ENCODE measurements at places on chromosomes 1 and 21.

GRCh38 chr21:42044871-42045495 is 26.1 kb upstream of the UMODL1 start:
- DNase-seq: no peak

DNA sequence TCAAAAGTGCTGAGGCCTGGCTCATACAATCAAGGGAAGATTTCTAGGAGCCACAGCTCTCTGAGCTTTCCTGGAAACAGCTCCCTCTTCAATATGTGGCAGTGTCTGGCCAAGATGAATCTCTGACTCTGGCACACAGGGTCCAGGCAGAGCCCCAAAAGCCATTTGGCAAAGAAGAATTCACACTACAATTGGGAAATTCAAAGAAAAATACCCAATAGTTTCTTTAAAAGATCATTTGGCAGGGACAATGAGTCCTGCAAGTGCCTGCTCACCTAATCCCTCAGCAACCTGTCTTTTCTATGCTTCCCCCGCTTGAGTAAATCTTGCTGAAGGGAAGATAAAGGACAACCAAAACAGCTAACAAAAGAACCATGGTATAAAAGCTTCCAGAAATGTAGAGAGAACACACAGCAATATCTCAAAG is 124.6 kb downstream of the TGFBR3 start:
- DNase-seq: no peak

DNA sequence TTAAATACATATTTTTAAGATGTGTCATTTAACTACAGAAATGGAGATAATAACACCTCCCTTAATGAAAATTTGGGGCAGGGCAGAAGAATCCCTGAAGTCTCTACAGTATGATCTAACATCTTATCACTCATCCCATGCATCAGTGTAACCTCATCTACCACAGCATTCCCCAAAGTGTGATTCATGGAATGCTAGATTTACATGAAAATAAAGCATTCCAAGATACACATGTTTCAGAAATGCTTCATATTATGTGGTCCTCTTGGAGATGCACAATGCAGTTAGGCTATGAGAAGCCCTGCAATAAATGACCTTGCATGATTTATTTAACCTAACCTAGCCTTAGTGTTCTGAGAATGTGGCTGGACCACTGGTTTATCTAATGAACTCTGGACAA is 166.9 kb upstream of the SYT6 start:
- DNase-seq: no peak

DNA sequence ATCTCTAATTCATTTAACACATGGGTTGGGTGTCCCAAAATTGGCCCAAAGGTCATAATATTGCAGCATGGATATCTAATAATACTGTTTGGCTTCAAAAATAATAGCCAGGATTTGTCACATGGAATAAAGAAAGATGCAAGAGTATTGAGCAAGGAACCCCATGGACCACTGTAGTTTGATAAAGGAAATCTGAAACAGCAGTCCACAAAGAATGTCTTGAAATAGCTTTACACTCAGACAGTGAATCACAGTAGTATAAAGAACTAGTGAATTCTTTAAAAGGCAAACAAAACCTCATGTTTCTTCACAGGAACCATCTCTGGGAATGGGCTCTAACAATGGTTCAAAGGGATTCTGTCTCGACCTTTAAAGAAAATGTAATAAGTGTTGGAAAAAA is 576.1 kb upstream of the ZRANB2 start:
- DNase-seq: no peak

- DNase-seq: no peak
Observed at GRCh38 chr1:110264430-110264829, 54.3 kb downstream of the KCNC4 start.

DNA sequence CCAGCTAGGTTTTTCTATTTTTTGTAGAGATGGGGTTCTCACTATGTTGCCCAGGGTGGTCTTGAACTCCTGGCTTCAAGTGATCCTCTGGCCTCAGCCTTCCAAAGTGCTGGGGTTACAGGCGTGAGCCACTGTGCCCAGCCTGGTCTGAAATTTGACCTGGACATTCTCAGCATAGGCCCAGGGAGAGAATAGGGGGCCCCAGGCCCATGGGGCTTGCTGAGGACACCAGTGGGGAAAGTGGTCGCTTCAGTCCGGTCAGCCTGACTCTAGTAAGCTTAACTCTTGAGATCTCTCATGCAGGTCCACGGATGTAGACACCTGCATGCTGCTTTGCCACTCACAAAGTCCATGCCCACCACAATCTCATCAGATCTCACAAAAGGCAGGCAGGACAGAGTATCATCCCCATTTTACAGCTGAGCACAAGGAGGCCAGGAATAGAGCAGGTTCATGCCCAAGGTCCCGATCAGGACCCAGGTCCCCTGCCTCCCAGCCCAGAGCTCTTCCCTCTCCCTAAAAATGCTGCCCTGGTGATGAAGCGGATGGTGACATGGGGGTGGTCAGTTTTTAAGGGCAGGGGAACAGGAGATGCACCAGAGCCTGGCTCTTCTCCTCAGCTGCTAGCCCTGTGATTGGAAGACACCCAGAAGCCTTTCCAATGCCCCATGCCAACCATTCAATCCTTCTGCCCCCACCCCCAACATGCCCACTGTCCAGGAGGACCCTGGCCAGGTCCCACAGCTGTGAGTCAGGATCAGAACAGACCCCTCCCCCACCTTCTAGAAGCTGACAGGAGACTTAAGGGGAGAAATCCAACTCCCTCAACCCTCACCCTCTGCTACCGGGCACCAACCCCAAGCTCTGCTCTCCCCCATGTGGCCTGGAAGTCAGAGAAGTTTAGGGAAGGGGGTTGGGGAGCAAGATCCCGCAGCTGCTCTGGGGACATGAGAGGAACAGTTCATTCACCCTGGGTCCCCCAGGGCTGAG is 1.8 kb downstream of the FHL3 start:
- no peak for DNase-seq

- no peak for DNase-seq
Observed at GRCh38 chr1:7218210-7218832, 433.1 kb downstream of the CAMTA1 start.

GRCh38 chr1:149963358-149963757 is 26.7 kb upstream of the MTMR11 start:
- no peak for DNase-seq

GRCh38 chr1:31031330-31032143 is 34.0 kb downstream of the PUM1 start:
- no peak for DNase-seq

DNA sequence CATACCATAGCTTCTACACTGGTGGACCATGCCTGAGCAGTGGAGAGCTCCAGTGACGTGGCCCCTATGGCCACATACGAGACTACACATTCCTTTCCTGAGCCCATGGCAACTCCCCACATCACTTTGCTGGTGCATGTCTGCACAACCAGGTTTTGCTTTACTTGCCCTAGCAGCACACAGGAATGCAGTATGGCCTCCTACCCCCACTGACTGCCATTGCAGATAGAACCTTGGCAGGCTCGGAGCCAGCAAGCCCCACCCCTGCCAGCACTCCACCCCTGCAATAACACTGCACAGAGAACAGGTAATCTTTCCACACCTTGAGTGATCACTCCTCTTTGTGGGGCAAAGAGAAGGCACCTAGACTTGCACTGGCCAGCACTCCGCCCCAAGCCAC is 531.9 kb upstream of the CAMK1G start:
- no peak for DNase-seq

- DNase-seq: no peak
Observed at GRCh38 chr1:188941986-188942385, 1535.7 kb downstream of the BRINP3 start.

DNA sequence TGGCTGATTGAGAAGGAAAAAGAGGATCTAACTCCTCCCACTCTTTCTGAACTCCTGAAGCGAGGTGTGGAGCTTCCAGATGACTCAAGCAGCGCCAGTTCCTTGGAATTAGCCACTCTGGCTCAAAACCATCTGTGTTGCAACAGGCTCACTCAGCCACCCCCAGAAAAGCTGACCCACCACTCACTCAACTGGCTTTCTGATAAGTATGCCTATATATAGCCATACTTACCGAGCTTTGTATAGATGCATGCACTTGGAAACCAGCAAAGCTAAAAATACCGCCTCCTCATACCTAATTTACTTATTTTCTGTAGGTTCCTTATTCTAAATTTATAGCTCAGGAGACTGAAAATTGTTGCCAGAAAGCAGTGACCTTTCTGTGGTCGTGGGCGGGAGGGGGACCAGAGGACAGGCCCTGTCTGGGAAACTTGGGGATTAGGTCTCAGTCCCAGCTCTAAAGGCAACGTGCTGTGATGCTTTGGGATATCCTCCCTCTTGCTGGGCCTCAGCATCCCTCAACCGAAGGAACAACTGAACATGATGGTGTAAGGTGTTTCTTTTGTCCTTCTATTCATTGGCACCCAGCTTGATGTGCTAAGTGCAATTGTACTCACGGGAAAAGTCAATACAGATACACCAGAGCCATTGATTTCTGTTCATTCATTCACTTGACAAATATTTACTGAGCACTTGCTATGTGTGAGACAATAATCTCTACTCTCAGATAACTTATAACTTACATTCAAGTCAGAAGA is 65.7 kb downstream of the NENF start:
- no peak for DNase-seq

- no peak for DNase-seq
Observed at GRCh38 chr1:51433269-51433971, 85.6 kb downstream of the EPS15 start.

GRCh38 chr1:245378311-245378722 is 223.5 kb downstream of the KIF26B start:
- DNase-seq: no peak

GRCh38 chr21:45944601-45945000 is 37.0 kb upstream of the COL6A1 start:
- DNase-seq: no peak

GRCh38 chr1:246549665-246550064 is 16.4 kb downstream of the TFB2M start:
- no peak for DNase-seq

GRCh38 chr1:89519779-89520358 is 4.8 kb upstream of the LRRC8B start:
- DNase-seq: no peak

- DNase-seq: no peak
Observed at GRCh38 chr1:231628207-231628876, 1.8 kb downstream of the DISC1 start.

DNA sequence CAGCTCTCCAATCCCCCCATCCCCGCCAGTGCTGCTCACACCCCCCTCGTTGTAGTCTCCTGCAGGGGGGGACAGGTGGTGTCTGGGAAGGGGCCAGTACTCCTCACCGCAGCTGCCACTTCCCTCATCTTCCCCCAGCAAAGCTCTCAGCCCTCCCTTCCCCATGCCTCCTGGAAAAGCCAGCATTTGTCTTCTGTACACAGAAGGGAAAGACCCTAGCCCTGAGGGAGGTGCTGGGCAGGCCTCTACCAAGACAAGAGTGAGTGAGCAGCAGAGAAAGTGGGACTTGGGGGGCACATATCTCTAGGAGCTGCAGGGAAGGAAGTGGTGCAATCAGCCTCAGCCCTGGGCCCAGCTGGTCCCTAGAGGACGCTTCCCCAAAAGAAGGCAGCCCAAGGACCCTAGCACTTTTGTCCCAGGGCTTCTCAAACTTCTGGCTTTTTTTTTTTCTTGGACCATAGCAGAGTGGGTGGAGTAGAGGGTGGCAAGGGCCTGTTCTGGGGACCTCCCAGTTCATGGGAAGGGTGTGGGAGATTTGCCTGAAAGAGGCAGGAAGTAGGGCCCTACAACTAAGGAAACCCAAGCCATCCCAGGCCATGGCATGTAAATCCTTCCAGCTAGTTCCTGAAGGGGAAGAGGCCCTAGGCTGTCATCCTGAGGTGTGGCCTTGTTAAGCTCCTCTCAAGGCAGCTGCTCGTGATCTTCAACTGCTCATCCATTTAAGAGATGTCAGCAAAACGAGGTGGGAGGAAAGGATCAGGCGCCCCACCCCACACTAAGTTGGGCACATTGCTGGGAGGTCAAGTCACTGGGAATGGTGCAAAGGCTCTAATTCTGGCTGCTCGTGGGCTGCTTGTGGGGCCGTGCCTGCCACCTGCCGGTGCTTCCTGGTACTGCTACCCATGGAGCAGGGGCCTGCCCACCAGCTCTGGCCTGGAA is 12.6 kb downstream of the ZC3H12A start:
- DNase-seq: peak; percentile 78

DNA sequence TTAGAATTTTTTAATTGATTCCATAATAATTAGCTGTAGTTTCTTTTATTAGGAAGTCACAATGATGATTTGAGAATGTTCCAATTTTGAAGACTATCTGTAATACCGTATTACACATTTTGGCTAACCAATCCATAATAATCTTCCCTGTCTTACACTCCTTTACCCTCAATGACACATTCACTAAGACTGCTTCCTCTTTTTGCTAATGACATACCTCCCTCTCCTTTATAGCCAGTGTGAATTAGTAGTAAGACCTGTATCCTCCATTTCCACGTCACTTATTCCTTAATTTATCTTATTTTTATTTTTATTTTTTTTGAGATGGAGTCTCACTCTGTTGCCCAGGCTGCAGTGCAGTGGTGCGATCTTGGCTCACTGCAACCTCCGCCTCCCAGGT is 10.1 kb downstream of the KDM1A start:
- no peak for DNase-seq

GRCh38 chr1:16324456-16324890 is 27.8 kb downstream of the FBXO42 start:
- DNase-seq: no peak

GRCh38 chr1:19390901-19391595 is 78.9 kb downstream of the SLC66A1 start:
- DNase-seq: peak; percentile 29

GRCh38 chr1:17005365-17005740 is 6.4 kb downstream of the ATP13A2 start:
- no peak for DNase-seq

- DNase-seq: no peak
Observed at GRCh38 chr1:82578086-82578726, 777.5 kb downstream of the ADGRL2 start.

DNA sequence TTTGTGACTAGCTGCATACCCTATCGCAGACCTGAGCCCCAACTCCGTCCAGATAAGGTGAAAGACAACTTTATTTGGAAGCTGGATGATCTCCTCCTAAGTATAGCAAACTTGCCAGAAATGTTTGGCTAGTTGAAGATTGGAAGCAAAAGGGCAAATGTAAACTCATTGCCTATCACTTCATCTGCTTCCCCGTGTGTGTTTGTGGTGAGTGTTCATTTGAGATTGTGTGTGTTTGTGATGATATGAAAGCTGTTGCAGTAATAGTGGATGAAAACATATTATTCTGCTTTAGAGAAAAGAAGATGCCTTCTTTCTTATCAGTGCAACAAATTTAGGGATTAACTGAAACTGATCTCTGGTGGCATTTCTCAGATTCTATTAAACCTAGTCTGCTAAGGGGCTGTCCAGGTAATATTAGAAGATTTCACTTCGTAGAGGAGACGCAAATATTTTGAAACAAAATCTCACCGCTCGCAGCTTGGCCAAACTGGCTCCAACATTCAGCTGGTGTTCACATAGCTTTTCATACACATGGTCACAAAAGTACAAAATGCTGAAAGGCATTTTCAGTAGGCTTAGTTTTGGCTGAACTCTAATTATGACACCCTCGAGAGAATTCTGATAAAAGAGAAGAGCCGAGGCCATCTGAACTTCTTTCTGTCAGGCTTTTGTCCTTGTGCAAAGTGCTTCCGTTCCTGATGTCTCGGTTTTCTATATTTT is 1.1 kb downstream of the TBX19 start:
- DNase-seq: no peak
